Keratinocyte (primary cell): ENCODE measurements at places on chromosomes 2 and 18. TPM values are rescaled to one million over a fixed set of nuclear protein-coding genes. Genes with fewer than 3 reads are reported as not detected.

PRKCE gene
- polyA plus RNA-seq, result 1.5 to 2.0 TPM (median 2.0 TPM) in 3 replicates

FLACC1 gene
- 0.12 to 0.43 TPM (median 0.35 TPM) in 3 replicates for polyA plus RNA-seq

HSPD1 gene
- polyA plus RNA-seq, result 176 to 405 TPM (median 245 TPM) in 3 replicates

DSG1 gene
- 9.8 to 68.0 TPM (median 27.6 TPM) in 3 replicates for polyA plus RNA-seq

NT5DC4 gene
- polyA plus RNA-seq, result 0.03 to 1.00 TPM (median 0.07 TPM) in 3 replicates

PROKR1 gene
- polyA plus RNA-seq, result 0.01 TPM in 1 of 3 replicates, not detected in the others

DNA sequence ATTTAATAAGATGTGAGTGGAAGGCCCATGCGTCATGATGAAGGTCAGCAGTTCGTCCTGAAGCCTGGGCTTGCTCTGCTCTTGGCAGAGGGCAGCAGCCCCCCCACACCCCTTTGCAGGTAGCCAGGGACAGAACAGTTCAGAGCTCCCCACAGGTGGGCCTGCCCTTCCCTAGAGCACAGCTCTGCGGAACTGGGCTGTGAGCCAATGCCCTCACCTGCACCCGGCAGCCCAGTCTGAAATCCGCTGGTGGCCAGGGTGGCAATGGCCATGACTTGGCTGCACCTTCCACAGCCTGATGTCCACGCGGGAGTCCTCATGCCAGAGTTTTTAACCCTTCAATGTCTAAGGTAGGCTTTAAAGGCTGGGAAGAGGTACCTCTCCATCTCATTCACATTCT is 136.7 kb downstream of the ACKR3 start:
- no peak for DNase-seq
- peaks cover 5% of the 10 kb centered on the region for H3K4me1 ChIP-seq
- no peak overlapping the region for H3K27ac ChIP-seq
- no peak overlapping the region for H3K4me3 ChIP-seq

DNA sequence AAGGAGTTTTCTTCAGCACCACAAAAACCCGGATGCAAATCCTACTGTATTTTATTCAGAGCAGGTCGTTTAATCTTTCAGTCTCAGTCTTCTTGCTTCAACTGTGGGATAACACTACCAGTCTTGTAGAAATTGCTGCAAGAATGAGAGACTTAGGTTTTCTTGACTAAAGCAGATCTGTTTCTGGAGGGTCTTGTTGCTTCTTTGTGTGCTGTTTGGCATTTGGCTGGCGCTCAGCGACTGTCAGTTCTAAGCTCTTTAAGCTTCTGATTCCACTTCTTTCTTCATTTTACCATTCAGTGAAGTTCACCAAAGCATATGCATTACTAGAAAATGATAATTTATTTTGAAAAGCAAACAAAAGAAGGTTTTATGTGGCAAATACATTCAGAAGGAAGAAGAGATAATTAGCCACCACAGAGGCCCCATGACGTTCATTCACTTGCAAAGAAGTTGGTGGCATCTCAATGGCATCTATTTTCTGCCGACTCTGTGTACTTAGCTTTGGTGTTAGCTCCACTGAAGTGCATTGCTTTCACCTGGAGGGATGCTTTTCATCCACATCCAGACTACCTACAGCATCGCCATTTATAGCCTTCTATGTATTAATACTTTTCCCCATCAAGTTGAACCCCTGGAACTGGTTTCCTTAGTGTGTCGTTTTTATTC is 53.7 kb downstream of the TRIB2 start:
- H3K27me3 ChIP-seq, result peaks cover 3% of the 10 kb centered on the region
- H3K27ac ChIP-seq, result no peak overlapping the region
- no peak for DNase-seq
- no peaks in the 10 kb centered on the region for H3K36me3 ChIP-seq
- peaks cover 5% of the 10 kb centered on the region for H3K4me1 ChIP-seq

DNA sequence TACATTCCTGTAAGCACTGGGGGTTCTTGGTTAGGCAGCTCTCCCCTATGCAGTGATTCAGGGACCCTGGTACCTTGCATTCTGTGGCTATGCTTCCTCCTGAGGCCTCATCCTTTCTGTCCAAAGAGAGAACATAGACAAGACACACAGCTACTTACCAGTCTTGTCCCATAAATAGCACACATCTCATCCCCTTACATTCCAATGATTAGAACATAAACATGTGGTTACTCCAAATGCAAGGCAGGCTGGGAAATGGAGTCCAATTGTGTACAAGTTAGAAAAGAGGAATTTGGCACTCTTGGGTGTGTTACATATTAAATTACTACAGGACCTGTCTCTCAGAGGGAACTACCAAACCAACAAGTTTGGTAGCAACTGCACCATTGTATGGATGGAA is 171.3 kb downstream of the ARHGAP15 start:
- no peaks in the 10 kb centered on the region for H3K36me3 ChIP-seq
- no peak overlapping the region for H3K4me3 ChIP-seq
- no peak overlapping the region for H3K27ac ChIP-seq
- no peak for DNase-seq

- no peaks in the 10 kb centered on the region for H3K36me3 ChIP-seq
- no peak for DNase-seq
- H3K27me3 ChIP-seq, result no peaks in the 10 kb centered on the region
- no peak overlapping the region for H3K4me3 ChIP-seq
Observed at GRCh38 chr18:31056296-31056695, 13.8 kb upstream of the DSC3 start.

DNA sequence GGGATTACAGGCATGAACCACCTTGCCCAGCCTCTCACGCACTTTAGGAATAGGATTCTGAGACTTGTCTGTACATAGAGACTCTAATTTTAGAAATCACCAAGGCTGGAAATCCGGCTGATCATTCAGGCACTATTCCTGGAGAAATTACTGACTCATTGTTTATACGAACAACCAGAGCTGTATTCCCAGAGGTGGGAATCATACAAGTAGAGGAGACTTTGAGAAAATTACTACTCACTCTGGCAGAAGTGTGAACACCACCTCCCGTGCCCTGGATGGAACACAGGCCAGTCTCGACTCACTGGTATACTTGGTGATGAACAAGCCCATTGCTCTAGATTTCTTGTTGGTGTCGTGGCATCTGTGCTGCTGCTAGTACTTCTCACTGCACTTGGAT is 5.8 kb upstream of the ADNP2 start:
- no peaks in the 10 kb centered on the region for H3K4me1 ChIP-seq
- DNase-seq, result no peak
- no peak overlapping the region for H3K27ac ChIP-seq

DNA sequence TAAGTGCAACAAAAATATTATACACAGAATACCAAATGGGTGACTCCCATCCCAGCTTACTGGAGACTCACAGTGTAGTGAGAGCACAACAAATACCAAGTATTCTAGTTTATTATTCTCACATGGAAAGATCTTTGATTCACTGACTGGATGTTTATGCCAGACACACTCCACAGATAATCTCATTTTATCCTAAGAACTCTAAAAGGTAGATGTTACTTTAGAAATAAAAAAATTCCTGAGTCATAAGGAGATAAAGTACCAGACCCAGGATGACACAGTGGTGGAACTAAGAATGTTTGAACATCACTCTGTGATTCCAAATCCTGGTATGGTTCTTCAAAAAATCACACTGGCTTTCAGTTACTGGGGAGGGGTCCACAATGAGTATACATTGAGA is 136.2 kb downstream of the CDH2 start:
- no peak overlapping the region for H3K27ac ChIP-seq
- no peaks in the 10 kb centered on the region for H3K36me3 ChIP-seq
- no peak for DNase-seq
- no peaks in the 10 kb centered on the region for H3K27me3 ChIP-seq
- no peak overlapping the region for H3K4me3 ChIP-seq

- H3K4me1 ChIP-seq, result no peaks in the 10 kb centered on the region
- no peaks in the 10 kb centered on the region for H3K36me3 ChIP-seq
- DNase-seq, result no peak
Observed at GRCh38 chr2:160735696-160736095, 242.1 kb upstream of the RBMS1 start.

DNA sequence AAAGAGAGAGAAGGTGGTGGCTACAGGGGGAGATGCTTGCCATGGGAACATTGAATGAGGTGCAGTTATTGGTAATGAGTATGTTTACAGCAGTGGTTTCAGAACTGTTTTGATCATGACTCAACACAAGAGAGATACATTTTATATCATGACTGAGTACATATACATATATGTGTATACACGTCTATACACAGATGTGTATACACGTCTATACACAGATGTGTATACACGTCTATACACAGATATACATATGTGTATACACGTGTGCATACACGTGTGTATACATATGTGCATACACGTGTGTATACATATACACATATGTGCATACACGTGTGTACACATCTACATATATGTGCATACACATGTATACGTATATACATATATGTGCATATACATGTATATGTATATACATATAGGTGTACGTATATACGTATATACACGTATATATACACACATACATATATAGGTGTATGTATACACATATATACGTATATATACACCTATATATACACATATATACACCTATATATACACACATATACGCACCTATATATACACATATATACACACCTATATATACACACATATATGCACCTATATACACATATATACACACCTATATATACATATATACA is 518.5 kb downstream of the TSN start:
- no peaks in the 10 kb centered on the region for H3K36me3 ChIP-seq
- H3K27ac ChIP-seq, result no peak overlapping the region
- no peaks in the 10 kb centered on the region for H3K4me1 ChIP-seq
- no peak overlapping the region for H3K4me3 ChIP-seq

GRCh38 chr2:140643761-140644187 is 1487.0 kb downstream of the LRP1B start:
- no peak for DNase-seq
- no peak overlapping the region for H3K27ac ChIP-seq
- no peak overlapping the region for H3K4me3 ChIP-seq

DNA sequence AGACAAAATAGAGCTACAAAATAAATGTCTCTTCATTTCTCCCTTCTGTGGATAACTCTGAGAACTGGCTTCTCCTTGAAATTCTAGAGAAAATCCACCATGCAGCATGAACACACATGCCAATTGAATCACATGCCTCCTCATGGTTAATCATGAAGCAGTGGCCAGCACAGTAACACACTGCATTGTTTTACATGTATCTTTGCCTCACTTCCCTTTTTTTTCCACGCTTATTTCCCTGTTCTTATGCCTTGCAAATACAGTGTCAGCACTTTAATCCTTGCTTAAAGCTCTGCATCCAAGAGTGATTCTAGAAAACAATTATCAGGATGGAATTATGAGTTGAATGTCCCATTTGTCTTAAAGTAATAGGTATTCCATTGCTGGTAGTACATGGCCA is 50.3 kb upstream of the ZBTB7C start:
- no peak overlapping the region for H3K27ac ChIP-seq
- peaks cover 35% of the 10 kb centered on the region for H3K4me1 ChIP-seq
- no peak overlapping the region for H3K4me3 ChIP-seq

DNA sequence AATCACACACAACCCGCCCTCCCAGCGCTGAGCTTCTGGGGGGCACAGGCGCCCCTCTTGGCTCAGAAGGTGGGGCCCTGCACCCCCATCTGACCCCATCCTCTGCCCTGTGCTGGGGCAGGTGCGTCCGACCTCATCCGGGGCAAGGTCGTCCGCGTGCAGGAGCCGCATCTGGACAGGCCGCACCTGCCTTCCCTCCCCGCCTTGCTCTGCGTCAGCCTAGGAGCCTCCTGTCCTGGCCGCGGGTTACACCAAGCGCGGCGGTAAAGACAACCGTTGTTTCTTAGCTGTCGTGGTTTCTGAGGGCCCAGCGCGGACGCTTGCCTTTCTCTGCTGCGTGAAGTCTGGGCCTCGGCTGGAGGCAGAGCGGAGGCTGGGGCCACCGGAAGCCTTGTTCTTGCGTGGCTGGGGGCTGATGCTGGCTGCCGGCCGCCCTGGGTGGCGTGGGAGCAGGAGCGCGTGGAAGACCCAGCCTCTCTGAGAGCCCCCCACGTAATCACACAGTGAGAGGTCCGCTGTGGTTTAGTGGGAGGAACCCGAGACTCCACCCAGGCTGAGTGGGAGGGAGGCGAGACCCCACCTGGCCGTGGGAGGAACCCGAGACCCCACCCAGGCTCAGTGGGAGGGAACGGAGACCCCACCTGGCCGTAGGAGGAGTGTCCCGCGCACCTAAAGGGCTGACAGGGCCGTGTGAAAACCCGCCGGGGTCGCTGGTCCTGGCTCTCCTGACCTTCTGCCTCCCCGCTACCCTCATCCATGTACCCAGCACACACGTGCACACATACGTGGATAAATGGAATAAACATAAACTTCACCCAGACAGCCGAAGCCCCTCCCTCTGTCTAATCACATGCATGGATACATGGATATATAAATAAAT is 51.8 kb downstream of the KCNG2 start:
- H3K4me1 ChIP-seq, result no peaks in the 10 kb centered on the region
- no peaks in the 10 kb centered on the region for H3K27me3 ChIP-seq
- H3K36me3 ChIP-seq, result no peaks in the 10 kb centered on the region
- no peak overlapping the region for H3K27ac ChIP-seq
